Upper lobe of left lung (tissue), 6 donors: ENCODE measurements at places on chromosomes 7 and 10. TPM values are rescaled to one million over a fixed set of nuclear protein-coding genes. Genes with fewer than 3 reads are reported as not detected.

DNA sequence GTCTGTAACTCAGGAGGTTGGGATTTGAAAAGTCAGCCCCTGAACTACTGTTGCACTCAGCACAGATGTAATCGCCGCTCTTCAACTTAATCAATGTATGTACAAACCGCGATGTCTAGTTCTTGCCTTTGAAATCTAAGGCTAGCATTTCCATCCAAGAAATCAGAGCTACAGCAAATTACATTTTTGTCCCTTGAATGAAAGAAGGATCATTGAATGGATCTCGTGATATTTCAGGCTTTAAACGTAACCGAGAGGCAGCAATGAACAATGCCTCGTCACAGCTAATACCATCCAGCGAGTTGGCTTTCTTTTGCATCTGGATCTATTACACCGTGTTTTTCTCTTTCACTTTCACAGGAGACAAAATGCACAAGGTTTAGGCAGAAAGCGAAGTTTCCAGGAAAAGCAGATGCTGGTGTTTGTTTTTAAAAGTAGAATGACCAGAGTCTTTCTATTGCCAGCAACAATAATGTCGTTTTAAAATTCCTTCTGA, 5.5 kb downstream of the SKIDA1 start:
- no peak for DNase-seq

DNA sequence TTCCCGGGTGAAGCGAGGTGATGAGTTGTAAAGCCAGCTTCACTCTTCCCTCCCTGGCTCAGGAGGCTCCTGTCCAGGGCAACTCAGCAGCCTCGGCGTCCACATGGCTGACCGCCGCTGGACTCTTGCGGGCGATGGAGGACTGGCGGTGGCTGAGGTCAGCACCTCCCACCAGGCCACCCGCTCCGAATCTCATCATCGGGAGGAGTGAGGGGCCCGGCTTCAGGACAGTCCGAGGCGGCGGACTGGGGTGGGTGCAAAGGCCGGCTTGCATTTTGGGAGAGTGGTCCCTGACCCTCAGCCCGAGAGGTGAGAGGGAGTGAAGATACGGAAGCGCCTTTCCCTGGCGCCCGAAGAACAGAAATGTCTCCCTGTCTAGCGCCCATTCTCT, 759 bp downstream of the DNAJB12 start:
- DNase-seq = no peak

DNA sequence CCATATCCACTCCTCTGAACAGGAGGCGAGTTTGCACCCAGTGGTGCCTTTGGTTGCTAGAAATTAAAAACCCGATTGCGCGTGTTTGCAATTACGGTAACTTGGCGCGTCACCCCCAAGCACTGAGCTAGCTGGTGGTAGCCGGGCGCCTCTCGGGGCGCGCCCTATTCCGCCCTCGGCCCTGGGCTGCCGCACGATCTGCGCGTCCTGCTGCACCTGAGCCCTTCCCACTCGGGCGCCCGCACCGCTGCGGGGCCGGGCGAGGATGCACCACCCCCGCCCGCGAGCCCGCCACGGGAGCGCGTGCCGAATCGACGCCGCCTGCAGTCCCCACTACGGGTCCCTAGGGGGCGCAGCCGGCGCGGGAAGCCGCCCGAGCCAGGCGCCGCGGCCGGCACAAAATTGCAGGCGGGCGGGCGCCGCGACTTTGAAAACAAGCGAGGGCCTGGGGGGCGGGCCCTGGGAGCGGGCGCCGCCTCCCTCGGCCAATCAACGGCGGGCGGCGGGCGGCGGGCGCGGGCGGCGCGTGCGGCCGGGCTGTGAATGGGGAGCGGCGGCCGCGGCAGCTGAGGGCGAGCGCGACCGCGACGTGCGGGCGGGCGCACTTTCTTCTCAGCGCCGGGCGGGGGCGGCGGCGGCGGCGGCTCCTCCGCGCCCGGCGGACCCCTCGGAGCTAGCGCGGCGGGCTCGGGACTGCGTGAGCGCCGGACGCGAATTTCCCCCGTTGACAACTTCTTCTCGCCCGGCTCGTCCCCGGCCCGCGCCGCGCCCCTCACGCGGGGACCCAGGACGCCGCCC, at the start of gene SDK1:
TSS of gene SDK1 (plus strand) at position 602 of the 798 bp plus-strand sequence. CDS start 335 bp downstream, outside the sequence.
- DNase-seq = peak; percentile 90

DNA sequence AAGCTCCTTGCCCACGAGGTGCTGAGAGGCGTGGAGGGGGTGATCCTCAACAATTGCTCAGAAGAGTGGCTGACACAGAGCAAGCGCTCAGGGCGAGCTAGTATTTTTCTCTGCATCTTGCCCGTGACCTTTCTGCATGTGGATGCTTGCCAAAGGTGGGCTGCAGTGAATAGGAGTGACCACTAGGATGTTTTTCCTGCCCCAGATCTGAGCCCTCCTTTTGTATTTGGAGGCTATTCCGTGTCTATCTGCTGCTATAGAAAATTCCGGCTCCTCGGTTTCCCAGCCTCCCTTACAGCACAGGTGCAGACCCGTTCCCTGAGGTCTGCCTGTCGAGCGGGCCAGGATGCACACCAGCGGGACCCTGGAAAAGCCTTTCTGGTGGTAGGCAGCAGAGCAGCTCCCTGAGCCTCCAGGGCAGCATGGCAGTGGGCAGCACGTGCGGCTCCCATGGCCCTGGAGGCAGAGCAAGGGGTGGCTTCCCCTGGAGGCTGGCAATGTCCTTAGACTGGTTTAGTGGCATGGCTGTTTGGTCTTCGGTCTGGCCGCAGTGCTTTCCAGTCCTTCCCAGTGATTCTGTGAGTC, 145.1 kb upstream of the PCBD1 start:
- no peak for DNase-seq

OTUD1 gene
- total RNA-seq = 37.8 TPM

GRCh38 chr7:5589819-5590595, 166.4 kb upstream of the TNRC18 start:
- no peak for DNase-seq

- no peak for DNase-seq
Measured at GRCh38 chr7:30851651-30852307, 59.9 kb upstream of the AQP1 start.

NKX1-2 gene
- total RNA-seq = 0.09 TPM

OGDHL gene
- total RNA-seq = 0.10 TPM

CREB5 gene
- total RNA-seq = 14.4 TPM

DNA sequence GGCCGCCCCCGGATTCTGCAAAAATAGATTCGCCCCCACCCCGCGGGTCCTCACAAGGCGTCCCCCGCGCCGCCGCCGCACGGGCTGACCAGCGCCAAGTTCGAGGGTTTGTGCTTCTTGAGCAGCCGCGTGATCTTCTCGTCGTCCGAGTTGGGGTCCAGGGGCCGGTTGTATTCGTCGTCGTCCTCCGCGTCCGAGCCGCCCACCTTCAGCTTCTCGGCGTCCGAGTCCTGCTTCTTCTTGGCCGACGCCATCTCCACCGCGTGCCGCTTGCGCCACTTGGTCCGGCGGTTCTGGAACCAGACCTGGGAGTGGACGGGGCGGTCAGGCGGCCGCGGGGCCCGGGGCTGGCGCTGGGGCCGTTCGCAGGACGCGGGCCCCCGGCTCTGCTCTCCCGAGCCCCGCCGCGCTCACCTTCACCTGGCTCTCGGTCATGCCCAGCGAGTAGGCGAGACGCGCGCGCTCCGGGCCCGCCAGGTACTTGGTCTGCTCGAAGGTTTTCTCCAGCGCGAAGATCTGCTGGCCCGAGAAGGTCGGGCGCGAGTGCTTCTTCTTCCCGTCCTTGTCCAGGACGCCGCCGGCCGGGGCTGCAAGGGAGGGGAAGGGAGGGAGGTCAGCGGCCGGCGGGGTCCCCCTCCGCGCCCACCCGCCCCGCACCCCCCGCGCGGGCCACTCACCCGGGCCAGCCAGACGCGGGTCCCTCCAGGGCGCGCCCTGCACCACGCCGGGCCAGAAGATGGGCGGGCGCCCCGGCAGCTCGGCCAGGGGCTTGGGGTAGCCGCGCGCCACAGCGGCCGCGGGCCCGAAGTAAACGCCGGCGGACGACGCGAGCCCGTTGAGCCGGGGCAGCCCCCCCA, 853 bp downstream of the NKX6-2 start:
- peak; percentile 86 for DNase-seq

- DNase-seq = no peak
Measured at GRCh38 chr7:48528646-48529045, 357.4 kb downstream of the ABCA13 start.

DNA sequence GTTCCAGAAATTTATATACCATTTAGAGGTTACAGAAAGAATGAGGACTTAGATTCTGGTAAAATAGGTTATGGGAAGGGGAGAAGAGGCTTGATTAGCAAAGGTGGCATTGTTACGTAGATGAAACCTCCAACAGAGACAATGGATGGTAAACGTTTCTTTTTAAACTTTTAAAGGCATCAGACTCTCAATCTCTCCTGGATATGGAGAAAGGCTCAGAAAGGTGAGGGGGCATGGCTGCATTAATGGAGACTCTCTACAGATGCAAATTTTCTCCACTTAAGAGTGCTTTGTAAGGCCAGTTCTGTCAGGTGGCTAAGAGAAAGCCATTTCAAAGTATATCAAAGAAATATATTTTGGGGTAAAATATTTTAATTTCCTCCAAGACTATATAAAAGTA, 240.9 kb upstream of the PTER start:
- DNase-seq = no peak

GRCh38 chr10:88918191-88918905, 34.2 kb downstream of the ACTA2 start:
- no peak for DNase-seq

DGKI gene
- 4.5 TPM for total RNA-seq

GRCh38 chr7:2525658-2526630, 6.4 kb downstream of the LFNG start:
- DNase-seq = peak; percentile 65

DNA sequence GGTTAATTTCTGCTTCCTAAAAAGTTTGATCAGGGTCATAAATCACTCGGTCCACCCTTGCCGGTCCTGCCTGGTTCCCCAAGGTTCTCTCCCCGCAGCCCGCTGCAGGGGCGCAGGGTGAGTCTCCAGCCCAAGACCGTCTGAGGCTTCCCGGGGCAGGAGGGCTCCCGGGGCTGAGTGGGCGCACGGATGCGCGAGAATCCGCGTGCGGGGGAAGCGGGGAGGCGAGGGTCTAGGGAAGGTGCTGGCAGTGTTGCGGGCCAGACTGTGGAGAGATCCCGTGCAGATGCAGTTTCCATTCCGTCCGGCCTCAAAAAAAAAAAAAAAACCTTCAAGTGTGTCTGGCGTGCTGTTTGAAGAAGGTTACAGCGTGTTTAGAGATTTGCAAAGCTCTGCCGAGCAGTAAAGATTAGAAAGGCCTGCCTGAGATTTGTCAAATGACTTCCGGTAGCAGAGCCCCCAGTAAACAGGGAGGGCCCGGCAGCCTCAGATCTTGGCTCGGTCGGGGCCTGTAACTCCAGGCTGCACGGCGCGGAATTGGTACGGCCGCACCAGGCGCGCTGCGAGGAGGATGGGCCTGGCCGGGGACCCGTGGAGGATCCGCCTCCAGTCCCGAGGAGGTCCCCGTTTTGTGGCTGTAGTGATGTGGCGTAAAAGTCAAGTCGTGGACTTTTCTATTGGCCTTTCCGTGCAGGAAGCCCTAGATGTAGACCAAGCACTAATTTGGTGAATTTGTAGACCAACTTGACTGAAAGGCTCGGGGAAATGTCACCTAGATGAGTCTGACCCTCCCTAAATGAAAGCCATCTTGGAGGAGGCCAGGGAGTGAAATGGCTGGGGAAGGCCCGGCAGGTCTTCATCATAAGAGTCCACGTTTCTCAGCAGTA, 293.2 kb upstream of the NFE2L3 start:
- DNase-seq = peak; percentile 69

- no peak for DNase-seq
Measured at GRCh38 chr7:28998105-28998504, 40.0 kb upstream of the TRIL start.

- no peak for DNase-seq
Measured at GRCh38 chr10:6514844-6515780, 65.0 kb downstream of the PRKCQ start.

CPA2 gene
- not detected for total RNA-seq

DNA sequence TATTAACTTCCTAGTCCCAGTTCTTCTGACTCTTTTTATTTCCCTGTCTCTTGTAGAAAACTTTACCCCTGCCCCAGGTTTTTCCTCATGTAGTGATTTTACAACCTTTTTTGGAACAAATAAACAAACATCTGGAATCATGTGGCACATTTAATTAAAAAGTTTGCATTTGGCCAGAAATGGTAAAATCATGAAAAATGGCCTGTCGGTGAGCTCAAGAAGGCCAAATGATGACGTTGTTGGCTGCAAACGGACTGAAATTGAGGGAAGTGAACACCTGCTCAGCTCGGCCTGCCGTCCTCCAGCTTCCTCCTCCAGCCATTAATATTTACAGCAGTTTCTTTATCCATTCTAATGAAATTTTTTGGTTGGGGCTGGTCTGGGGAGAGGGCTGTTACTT, 902.8 kb downstream of the LRMDA start:
- no peak for DNase-seq

- no peak for DNase-seq
Measured at GRCh38 chr7:106693677-106694353, 32.9 kb upstream of the CCDC71L start.

DNA sequence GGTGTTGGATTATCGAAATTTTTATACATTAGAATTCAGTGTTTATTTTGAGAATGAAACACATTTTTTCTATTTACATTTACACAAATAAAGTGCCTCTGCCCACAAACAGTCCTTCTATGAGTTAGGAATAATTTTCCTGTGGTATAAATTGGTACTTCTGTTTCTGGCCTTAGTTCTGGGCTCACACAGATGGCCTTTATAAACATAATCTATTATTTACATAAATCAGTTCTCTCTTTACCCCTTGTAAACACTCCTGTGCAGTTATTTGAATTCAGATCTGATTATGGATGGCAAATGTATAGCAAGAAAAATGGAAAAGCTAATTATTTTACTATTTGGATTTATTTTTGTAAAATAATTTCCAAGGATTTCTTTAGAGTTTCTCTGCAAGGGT, 143.2 kb downstream of the PRKG1 start:
- DNase-seq = no peak

DNA sequence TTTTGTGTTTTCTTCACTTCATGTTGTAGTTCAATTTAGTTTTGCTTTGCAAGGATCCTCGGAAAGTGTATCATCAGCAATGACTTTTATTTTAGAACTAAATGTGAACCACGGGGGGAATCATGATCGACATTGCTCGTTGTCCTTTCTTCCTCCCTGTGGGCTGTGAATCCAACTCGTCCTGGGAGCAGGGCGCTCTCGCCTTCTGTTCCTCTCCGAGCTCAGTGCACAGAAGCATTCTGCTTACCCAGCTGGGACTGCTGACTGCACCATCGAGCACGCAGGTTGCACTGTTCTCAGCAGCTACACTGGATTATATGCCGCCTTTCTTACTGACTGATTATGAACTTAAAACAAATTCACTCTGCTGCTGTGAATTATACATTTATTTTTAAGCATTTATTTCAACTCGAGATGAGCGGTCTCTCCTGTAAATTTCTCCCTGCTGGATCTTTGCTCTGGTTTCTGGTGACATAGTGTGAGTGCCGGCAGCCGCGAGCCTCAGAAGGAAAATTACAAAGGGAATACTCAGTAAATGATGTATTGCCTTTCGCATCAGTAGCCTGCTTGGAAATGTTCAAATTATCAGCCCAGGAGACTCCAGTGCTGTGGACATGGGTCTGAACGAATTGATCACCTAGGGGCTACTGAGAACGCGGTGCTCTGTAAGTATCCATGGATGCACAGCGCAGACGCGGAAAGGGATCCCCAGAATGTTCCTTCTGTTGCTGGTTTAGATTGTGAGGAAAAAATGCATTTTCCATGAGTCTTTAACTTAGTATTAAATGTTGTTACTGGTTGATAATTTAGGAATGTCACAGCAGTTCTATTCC, 92.6 kb downstream of the PTPRE start:
- no peak for DNase-seq

NUDCD3 gene
- total RNA-seq = 48.5 TPM
